Vagina (tissue), 2 donors: ENCODE measurements at places on chromosomes 12 and 14. TPM values are rescaled to one million over a fixed set of nuclear protein-coding genes. Genes with fewer than 3 reads are reported as not detected.

Gene CLEC6A
- total RNA-seq = not detected

Gene KCNH5
- total RNA-seq = 0.49 TPM

Gene PLA2G1B
- not detected for total RNA-seq

Gene MAP3K9
- 11.5 TPM for total RNA-seq

Gene PPP4R4
- 6.1 TPM for total RNA-seq

Gene CERS5
- 45.2 TPM for total RNA-seq

Gene PPM1H
- 0.49 TPM for total RNA-seq

Gene SFSWAP
- total RNA-seq = 34.9 TPM
